OCI-LY7 (cell line): ENCODE measurements at places on chromosomes 4 and X.
A peak's percentile ranks its signal among the peaks of the same experiment; 100 is the strongest.

DNA sequence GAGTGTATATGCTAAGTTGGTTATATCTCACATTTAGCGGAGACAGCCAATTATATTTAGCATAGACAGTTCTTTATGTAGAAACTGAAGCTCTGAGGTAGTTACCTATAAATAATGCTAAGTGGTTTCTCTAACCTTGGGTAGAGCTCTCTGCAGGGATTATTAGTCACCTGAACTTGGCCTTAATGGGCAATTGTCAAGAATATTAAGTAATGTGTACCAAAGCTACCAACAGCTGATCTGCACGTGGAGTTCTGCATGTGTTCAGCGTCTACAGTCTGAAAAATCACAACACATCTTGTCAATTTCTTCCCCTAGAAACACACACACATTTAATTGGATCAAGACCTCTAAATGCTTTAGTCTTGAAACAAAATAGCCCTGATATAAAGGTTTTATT, 740.6 kb upstream of the FAM241A start:
- no peak for DNase-seq

DNA sequence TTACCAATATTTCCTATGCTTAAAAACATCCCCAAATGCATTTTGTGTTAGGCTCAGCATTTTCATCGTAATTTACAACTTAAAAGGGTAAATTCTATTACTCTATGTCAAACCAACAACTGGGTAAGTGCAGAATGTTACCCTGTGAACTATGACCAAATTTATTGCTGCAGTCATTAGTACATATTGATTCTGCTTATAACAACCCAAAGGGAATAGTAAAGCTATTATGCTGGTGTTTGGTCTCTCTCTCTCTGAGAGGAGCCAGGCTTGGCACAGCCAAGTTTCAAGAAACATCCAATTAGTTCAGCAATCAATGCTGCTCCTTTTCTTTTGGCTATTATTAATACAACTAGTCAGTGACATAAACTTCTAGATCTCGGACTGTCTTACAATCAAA, 747.7 kb downstream of the CENPC start:
- DNase-seq: no peak

- no peak for DNase-seq
Observed at GRCh38 chr4:84003046-84003445, 467.1 kb downstream of the GPAT3 start.

GRCh38 chr4:61003301-61003700, 196.8 kb upstream of the ADGRL3 start:
- no peak for DNase-seq

DNA sequence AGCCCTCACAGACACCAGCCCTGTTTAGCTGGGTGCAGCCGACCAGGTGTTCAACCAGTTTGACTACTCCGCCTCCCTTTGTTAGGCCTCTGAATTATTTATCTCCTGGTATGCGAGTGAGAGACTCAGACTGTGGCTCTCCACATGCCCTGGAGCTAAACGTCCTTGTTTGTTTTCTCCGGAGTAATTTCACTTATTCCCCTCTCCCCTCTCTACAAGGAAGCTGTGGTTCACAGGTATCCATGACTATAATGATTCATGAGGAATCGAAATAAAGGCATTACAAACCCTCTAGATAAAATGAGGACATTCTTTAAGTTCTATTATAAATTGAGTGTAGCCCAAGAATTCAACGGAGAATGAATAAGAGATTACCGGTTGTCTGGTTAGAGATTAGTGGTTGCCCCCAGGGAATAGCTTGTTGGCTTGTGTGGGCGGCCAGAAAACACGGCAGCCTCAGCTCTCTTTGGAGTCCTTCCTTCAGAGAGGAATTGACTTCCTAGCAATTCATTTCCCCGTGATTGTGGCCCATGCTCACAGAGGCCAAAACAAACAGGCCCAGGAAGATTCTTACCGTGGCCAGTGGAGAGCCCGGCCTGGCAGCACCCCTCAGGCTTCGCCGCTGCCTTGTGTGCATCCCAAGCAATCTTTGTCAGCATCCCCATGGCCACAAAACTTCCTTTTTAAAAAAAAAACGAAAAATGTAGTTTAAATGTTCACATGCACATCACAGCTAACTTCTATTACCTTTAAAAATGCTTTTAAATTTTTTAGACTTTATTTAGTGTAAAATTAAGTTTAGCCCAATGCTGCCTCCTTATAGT, 60.2 kb upstream of the CBR4 start:
- no peak for DNase-seq

- no peak for DNase-seq
Observed at GRCh38 chr4:121860121-121860520, 10.2 kb downstream of the BBS7 start.

GRCh38 chr4:10006231-10006600, 15.1 kb downstream of the SLC2A9 start:
- DNase-seq: peak; percentile 12

DNA sequence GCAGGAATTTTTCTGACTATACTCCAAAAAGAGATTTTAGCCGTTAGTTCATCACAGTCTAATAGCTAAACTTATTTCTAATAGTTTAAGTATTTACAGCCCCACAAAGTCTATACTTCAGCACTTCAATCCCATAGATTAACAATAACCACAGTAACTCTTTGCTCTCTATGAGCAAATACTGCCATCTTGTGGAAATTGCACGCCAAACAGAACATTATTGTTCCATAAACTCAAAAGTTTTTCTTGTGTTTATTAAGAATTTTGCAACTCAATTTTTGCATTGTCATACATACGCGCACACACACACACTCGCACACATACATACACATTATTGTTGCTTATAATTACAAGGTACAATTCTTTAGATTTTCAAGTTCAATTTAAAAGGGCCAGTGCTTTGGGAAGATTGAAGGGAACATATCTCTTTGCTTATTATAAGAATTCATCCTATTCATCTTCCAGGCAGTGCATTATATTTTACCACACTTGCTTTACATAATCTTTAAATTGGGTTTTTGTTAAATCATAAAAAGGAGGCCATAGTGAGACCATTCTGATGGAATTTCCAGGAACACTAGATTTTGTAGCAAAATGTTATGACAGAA, 63.8 kb upstream of the ATOH1 start:
- DNase-seq: peak; percentile 38

GRCh38 chrX:14753441-14753840, 119.4 kb downstream of the FANCB start:
- no peak for DNase-seq

DNA sequence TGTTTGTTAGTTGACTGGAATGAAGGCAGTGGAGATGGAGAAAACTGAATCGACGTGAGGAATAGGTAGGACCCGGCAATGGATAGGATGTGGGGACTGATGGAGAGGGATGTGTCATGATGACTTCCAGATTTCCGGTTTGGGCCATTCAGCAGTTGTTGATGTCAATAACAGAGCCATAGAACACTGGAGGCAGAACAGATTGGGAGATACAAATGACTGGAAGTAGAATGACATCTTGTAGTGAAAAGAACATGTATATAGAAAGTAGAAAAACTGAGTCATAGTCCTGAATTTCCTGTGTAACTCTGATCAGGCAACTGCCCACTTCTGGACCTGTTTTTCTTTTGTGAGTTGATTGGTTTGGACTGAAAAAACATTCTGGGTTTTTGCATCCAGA, 24.5 kb downstream of the CETN2 start:
- no peak for DNase-seq

GRCh38 chrX:19496711-19497110, 18.6 kb downstream of the MAP3K15 start:
- DNase-seq: no peak

DNA sequence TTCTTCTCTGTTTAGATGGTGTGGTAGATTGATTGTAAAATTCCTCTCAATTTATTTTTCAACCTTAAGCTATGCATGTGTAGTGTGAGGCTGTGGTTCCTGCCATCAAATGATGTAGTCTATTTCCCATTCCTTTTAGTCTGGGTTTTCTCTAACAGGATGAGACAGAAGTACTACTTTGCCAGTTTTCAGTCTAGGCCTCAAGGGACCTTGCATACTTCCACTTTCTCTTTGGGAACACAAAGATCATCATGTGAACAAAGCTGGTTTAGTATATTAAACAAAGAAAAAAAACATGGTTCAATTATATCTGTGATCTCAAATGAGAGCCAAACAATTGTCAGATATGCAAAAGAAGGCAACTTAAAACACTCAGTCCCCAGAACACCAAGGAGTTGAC, 1284.0 kb downstream of the RAPGEF2 start:
- DNase-seq: no peak

DNA sequence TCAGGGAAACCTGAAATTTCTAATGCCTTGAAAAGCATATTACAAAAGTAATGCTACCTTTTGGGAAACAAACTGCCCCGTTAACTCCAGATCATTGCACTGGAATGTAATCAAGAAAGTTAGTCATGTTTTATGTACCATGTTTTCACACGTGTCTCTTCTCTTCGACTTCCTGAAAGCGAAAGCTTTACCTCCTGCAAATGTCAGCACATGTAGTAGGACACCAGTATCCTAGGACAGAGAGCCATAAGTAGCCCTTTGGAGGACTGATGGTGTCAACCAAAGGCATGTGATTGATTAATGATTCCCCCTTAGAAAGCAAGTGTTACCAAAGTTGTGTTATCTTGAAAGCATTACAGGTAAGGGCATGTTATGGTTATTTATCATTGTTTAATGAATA, 8.8 kb upstream of the MND1 start:
- no peak for DNase-seq

GRCh38 chr4:43425206-43425605, 532.7 kb downstream of the GRXCR1 start:
- no peak for DNase-seq

DNA sequence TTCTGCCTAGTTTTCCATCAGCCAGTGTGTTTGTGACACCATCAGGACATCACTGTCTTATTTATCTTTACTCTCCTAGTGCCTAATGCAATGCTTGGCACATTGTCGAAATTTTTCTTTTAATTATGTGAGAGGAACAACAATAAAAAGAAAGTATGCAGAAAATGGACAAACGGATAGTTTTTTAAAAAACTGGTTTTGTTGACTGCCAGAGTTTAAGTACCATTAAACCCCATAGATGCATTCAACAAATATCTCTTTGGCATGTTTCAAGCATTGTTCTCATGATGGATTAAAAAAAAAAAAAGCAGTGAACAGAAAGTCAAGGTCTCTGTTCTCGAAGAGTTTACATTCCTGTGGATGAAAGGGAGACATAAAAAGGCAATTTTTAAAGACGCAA, 398.4 kb downstream of the PPP3CA start:
- no peak for DNase-seq

DNA sequence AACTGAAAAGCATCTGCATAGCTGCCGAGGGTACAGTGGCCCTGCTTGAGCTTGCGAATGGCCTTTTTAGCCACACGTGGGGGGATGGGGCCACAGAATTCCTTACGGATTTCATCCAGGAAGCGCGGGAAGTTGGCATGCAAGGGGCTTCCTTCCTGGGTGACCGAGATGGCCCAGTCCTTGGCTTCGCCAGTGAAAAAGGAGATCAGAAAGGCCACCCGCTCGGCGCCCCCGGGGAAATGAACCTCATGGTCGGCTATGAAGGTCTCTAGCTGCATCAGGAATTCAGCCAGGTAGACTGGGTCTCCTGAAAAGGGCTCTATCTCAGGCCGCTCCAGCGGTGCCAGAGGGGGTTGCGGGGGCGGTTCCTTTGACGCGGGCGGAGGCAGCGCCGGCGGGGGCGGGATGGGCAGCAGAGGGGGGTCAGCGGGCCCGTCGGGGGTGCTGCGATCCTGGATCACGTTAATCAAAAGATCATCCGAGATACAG, 909 bp downstream of the RTL5 start:
- no peak for DNase-seq

DNA sequence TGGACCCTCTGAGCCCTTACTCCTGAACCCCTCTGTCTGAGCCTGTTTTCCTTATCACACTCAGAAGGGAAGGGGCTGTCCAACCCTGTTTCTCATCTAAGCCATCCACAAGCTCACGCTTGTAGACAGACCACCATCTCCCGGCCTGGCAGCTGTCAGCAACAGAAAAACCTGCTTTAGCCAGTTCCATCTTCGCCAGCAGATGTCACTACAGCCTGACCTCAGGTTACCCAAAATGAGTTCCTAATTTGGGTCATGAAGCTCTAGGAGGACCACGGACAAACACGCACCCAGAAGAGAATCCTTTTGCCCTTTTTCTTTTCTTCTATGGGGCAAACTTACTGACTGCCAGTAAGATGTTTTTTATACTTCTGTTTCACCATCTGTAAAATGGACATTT, 445.4 kb downstream of the BCOR start:
- DNase-seq: peak; percentile 56

DNA sequence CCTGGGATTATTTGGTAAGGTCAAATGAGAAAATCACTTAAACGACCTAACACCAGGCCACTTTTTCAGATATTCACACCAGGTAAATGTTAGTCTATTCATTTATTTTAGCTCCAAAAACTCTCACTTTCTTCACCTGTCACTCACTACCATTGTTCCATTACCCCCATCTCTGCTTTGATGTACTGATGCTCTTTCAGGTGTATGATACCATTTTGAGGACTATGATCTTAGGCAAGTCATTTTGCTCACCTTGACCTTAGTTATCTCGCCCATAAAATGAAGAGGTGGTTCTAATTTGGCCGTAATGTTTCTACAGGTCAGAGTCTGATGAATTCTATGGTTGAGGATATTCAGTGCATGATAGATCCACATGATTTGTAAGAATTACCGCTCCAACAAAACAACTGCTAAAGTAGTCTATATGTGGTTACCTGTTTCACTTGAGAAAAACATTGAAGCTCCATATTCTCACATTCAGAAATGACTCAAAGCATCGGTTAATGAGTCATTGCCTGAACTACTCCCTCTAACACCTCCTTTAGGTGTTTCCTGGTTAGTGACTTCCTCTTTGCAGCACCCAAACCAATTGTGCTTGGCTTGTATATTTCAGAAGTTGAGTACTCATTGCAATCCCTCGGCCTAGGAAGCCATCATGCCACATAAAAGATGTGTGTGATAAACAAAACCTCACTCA, 4.5 kb downstream of the DTHD1 start:
- no peak for DNase-seq

- DNase-seq: no peak
Observed at GRCh38 chr4:117916728-117917127, 117.6 kb upstream of the NDST3 start.

- DNase-seq: no peak
Observed at GRCh38 chrX:150240643-150240970, 122.5 kb upstream of the MAMLD1 start.

DNA sequence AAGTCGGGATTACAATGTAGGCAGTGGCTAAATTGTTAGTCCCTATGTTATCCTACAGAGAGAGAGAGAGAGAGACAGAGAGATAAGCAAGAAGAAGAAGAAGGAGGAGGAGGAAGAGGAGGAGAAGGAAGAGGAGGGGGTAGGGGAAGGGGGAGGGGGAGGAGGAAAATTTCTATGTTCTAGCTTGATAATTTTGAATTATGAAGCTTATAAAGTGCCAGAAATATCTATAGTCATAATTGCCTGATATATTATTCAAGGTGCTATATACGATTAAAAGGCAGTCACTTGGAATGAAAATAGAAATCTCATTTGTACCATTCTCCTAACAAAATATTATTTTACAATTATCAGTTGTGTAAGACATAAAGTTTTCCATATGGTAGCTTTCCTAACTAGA, 122.4 kb upstream of the PRR32 start:
- no peak for DNase-seq

GRCh38 chr4:113641025-113641431, 120.5 kb downstream of the CAMK2D start:
- DNase-seq: peak; percentile 87

GRCh38 chr4:110216129-110216528, 17.7 kb upstream of the ELOVL6 start:
- no peak for DNase-seq

GRCh38 chrX:37926700-37927099, 79.3 kb upstream of the DYNLT3 start:
- peak; percentile 40 for DNase-seq

GRCh38 chr4:157095716-157096115, 19.8 kb downstream of the GLRB start:
- DNase-seq: no peak

GRCh38 chr4:81164623-81165416, 50.2 kb downstream of the PRKG2 start:
- no peak for DNase-seq
